ENCODE measurements at places on chromosomes 13 and 19.

- no peak for DNase-seq
Measured at GRCh38 chr13:30818323-30818960, 83.1 kb downstream of the ALOX5AP start.

- DNase-seq: no peak
Measured at GRCh38 chr13:94198681-94199080, 280.8 kb downstream of the DCT start.

- no peak for DNase-seq
Measured at GRCh38 chr13:80802946-80803345, 462.0 kb upstream of the SPRY2 start.

GRCh38 chr13:45362939-45363338 is 22.0 kb upstream of the TPT1 start:
- DNase-seq: no peak

- no peak for DNase-seq
Measured at GRCh38 chr13:110329798-110330461, 22.8 kb downstream of the COL4A2 start.

DNA sequence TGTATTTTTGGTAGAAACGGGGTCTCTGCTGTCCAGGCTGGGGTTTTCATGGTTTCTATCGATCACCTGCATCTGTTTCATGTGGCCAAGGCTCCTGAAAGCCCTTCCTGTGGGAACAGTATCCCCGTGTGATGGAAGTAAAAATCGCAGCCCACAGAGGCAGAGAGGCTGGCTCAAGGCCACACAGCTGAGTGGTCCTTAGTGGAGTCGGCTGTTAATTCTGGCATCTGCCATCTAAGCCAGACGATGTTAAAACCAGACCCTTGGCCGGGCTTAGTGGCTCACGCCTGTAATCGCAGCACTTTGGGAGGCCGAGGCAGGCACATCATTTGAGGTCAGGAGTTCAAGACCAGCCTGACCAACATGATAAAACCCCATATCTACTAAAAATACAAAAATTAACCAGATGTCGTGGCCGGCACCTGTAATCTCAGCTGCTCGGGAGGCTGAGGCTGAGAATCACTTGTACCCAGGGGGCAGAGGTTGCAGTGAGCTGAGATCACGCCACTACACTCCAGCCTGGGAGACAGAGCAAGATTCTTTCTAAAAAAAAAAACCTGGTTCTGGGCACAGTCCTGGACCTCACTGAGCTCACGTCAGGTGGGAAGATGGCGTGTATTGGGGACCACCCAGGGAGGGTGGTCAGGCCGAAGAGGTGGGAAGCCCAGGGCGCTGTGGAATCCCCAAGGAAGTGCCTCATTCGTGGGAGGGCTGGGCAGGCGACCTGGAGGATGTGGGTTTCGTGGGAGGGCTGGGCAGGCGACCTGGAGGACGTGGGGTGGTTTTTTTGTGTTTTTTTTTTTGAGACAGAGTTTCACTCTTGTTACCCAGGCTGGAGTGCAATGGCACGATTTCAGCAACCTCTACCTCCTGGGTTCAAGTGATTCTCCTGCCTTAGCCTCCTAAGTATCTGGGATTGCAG is 18.5 kb upstream of the MISP start:
- DNase-seq: no peak

DNA sequence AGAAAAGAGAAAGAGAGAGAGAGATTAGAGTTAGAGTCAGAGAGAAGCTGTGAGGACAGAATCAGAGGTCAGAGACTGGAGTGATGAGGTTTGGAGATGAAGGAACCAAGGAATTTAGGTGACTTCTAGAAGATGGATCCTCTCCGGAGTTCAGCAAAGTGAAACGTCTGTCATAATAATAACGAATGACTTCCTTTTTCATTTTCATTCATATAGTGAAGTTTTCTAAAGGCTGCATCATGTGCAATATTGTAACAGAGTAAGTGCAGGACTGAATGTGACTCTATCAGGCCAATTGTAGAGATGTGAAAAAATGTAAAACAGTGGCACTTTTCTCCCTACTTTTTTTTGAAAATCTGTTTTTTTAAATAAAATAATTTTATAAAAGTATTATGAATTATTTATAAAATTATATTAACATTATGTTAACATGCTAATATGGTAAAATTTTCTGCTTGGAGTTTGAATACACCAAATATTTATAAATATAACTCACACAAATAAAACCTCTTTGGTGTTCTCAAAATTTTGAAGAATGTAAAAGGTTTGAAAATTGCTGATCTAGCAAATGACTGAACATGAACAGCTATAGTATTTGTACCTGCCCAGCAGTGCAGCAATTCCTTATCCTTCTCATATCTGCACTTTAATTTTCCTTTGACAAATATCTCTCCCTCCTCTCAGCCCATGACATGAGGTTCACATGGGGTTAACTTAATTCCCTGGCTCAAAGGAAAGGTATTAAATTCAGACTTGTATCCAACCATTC is 4.2 kb upstream of the TNFSF11 start:
- no peak for DNase-seq

DNA sequence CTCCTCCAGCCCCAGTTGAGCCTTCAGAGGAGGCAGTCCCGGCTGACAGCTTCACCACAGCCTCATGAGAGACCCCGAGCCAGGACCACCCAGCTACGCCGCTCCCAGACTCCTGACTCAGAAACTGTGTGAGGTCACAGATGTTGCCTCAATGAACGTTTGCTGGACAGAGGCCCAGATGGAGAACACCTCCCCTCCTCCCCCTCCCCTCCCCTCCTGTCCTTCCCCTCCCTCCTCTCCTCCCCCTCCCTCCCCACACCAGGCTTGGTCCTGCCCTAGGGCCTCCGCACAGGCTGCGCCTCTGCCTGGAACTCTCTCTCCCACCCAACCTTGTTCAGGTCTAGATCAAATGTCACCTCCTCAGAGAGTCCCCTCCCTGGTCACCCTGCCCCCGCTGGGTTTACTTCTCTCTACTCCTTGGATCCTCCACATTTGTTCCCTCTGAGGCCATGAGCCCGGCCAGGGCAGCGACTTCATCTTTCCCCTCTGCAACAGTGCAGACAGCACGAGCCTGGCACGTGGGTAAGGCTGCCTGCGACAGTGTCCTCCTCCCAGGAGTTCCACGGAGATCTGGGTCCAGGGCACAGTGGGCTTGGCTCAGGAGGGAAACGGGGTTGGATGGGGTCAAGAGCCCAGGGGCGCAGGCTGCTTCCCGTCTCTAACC is 17.4 kb downstream of the PIP5K1C start:
- no peak for DNase-seq

DNA sequence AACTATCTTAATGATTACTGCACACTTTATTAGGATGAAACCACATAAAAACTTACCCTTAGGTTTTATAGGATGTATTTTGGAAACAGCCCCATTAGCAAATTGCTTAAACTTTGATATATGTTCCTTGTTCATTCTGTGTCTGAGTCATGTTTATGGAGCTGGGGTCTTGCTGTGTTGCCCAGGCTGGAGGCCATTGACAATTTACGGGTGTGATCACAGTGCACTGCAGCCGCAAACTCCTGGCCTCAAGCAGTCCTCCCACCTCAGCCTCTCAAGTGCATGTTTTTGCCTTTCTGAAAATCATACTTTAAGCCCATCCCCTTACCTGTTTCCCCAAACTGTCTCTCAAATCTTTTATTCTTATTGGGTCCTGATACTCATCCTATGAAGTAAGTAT is 5.2 kb upstream of the CHAMP1 start:
- DNase-seq: no peak

- DNase-seq: no peak
Measured at GRCh38 chr13:87498681-87499080, 172.5 kb upstream of the SLITRK5 start.

- no peak for DNase-seq
Measured at GRCh38 chr13:97254816-97255215, 32.7 kb downstream of the MBNL2 start.

DNA sequence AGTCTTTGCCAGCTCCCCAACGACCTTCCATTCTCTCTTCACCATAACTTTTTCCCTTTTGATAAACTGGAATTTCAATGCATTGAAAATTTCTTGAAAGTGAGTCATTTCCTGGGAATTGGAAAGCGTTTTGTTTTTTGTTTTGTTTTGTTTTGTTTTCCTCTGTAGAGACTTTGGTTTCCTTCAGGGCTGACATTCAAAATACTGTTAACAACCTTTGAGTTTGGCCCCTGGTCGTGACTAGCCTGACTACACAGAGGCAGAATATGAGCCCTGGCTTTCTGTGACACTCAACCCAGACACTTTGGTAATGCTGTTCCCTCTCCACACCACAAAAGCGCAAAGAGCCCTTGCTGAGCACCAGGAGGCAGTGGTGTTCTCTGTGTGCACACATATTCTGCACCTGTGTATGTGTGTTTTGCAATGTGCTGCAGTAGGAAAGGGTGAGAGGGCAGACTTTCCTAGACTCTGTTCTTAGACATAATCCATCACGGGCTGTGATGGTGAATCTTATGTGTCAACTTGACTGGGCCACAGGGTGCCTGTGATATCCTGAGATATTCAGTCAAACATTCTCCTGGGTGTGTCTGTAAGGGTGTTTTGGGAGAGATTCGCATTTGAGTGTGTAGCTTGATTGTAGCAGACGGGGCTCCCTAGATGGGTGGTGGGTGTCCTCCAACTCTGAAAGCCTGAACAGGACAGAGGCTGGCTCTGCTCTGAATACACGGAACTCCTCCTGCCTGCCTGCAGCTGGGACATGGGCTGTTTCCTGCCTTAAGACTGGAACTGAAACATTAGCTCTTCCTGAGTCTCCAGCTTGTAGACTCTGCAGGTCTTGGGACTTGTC is 29.5 kb upstream of the ANKRD10 start:
- no peak for DNase-seq

DNA sequence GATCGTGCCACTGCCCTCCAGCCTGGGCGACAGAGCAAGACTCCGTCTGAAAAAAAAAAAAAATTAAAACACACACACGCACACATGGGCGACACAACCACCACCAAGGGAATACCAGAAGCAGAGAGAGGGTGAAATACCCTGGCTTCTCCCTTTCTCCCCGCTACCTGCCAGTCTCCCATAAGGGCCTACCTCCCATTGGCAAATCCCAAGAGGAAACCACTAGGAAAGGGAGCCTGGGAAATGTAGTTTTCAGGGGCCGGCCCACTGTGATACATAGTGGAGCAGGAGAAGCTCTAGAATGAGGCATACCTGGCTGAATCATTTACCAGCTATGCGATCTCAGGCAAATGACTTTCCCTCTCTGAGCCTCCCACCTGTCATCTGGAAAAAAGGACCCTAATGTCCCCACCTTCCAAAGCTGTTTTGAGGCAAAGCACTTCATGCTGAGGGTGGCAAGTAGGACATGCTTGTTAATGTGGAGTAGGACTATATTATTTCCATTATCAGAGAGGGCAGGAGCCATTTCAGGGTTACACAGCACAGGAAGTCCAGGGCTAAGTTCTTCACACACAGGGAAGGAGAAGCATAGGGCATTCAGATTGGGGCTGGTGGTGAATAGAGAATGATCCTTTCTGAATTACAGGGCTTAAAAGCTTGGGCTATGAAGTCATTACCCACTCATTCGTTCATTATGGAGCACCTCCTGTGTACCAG is 14.3 kb upstream of the HNRNPUL1 start:
- DNase-seq: no peak

DNA sequence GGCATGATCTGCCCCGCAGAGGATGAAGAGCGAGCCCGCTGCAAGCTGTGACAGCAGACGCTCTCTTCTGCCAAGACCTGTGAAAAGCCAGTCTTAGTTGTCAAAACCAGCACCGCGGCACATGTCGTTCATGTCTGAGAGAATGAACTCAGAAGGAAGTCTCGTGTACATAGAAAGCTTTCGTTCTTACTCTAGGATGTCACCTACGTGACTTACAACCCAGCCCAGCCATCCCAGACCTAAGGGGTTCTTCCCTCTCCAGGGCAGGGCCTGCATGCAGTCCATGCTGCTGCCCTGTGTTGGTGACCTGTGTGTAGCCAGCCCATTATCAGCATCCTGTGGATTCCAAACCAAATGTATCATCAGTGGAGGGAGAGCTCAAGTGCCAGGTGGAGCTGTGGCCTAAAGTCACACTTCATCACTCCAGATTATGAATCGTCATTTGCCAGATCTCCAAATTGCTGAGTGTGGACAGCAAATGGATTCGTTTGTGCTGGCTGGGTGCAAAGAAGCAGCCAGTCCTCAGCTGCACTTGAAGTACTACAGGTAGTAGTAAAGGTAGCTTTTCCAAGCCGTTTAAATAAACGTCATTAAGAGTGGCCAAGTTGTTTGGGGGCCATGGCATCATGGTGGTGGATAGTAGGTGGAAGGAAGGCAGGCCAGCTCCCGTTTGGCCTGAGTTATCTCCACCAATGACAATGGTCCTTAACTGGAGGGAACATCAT is 73.9 kb upstream of the GPR183 start:
- peak; percentile 52 for DNase-seq

DNA sequence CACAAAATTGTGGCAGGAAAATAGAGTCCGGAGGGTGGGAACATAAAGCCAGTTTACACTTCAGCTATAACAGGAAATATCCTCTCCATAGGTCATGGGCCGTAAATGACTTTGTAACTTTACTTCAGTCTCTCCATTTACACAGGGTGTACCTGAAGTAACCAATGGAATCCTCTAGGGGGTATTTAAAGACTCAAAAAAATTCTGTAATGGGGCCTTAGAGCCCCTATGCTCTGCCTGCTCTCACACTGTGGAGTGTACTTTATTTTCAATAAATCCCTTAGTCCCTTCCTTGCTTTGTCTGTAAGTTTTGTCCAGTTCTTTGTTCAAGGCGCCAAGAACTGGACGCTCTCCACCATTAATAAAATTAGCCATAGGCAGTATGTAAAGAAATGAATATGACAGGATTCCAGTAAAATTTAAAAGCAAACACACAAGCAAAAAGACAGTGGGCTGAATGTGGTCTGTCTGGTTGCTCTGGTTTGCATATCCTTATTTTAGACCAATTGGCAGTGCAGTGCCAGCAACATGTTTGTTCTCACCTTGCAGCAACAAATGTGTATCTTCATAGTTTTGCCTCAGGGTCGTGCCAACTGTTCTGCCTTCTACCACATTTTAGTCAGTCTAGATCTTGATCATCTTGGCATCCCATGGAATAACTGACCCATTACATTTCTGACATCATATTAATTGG is 801.5 kb upstream of the SPRY2 start:
- no peak for DNase-seq

GRCh38 chr19:3554254-3555083 is 2.9 kb downstream of the MFSD12 start:
- no peak for DNase-seq

DNA sequence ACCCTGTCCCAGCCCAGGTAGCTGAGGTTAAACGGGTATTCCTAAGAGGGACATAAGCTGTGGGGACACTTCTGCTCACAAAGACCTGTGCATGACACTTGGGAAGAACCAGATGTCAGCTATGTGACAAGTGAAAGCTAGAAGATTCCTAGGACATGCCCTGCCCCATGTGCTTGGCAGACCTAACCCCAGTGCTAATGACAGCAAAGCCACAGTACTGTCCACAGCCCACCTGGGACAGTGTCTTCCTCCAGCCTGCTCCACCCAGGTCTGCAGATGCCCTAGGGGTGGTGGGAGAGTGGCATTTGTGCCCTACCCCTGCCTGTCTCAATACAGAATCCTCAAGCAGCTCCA is 18.4 kb upstream of the EPHX3 start:
- no peak for DNase-seq

GRCh38 chr13:44819245-44819644 is 170.0 kb downstream of the NUFIP1 start:
- no peak for DNase-seq

GRCh38 chr19:42132851-42133528 is 744 bp upstream of the POU2F2 start:
- DNase-seq: peak; percentile 95

Data from cerebellum (tissue), 4 donors.